Mesothelial cell of epicardium (in vitro differentiated cells): ENCODE measurements at places on chromosomes 12 and 14. TPM values are rescaled to one million over a fixed set of nuclear protein-coding genes. Genes with fewer than 3 reads are reported as not detected.
A peak's percentile ranks its signal among the peaks of the same experiment; 100 is the strongest.

Gene SELPLG
- total RNA-seq = 0.33 to 0.47 TPM in 2 of 3 replicates, not detected in the other

Gene TEDC1
- 13.4 to 14.9 TPM (median 13.6 TPM) in 3 replicates for total RNA-seq

Gene TMEM119
- 37.6 to 43.2 TPM (median 41.2 TPM) in 3 replicates for total RNA-seq

Gene SLC7A8
- 52.5 to 62.3 TPM (median 58.7 TPM) in 3 replicates for total RNA-seq

Gene GLIPR1L2
- total RNA-seq = 0.89 to 1.6 TPM (median 1.4 TPM) in 3 replicates

DNA sequence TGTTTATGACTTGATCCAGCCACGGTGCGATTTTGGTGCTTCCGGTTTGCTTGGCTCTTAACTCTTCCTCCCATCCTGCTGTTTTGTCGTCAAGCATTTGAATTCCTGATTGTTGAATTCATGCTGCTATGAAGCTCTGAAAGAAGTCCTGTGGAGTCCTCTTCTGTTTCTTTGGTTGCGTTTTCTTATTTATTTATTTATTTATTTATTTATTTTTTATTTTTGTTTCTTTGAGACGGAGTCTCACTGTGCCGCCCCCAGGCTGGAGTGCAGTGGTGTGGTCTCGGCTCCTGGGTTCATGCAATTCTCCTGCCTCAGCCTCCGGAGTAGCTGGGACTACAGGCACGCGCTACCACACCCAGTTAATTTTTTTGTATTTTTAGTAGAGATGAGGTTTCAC lies 3.0 kb upstream of the MTA1 start:
- DNase-seq = no peak

DNA sequence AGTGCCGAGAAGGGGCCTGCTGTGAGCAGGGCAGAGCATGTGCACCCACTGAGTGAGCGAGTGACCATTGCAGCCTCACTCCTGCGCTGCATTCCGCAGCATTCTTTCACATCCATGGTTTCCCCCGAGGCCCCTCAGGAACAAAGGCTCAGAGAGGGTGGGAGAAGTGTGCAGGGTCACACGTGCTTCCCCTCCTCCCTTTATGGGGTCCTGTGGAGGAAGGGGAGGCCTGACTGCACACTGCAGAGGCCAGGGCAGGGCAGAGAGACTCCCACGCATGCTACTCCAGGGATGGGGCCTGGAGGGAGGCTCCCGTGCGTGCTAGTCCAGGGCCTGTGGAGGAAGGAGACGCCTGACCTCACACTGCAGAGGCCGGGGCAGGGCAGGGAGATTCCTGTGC lies 63.2 kb downstream of the DIO3 start:
- DNase-seq = peak; percentile 38

DNA sequence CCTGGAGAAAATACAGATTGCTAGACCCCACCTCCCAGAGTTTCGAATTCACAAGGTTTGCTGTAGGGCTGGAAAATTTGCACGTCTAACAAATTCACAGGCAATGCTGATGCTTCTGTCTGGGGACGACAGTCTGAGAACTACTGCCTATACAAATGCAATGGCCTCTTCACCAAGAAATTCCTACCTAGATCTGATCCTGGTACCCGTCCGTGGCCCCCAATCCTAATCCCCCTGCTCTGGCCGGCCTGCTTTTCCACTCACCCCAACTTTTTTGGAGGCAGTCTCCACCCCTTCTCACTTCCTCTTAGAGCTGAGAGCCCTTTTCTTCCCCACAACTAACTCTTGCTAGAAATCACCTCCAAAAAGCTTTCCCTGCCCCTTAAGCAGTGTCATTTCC lies 3.1 kb upstream of the SSH1 start:
- no peak for DNase-seq

DNA sequence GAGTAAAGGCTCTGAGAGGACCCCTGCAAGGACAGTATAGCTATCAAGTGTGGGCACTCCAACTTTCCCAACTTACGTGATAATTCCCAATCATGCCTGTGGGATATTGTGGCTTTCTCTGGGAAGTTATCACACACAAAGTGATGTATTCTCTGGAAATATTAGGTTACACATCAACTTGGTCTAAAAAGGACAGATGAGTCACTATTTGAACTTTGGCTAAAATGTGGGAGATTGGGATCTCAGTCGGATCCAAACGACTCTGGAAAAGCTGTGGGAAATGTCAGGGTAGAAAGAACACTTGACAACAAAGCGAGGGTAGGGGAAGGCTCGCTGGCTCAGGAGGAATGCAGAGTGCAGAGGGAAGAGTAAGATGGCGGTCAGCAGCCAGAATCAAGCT lies 1048.9 kb downstream of the BCL11B start:
- DNase-seq = no peak

- no peak for DNase-seq
Observed at GRCh38 chr12:27657296-27657695, 39.0 kb upstream of the REP15 start.

DNA sequence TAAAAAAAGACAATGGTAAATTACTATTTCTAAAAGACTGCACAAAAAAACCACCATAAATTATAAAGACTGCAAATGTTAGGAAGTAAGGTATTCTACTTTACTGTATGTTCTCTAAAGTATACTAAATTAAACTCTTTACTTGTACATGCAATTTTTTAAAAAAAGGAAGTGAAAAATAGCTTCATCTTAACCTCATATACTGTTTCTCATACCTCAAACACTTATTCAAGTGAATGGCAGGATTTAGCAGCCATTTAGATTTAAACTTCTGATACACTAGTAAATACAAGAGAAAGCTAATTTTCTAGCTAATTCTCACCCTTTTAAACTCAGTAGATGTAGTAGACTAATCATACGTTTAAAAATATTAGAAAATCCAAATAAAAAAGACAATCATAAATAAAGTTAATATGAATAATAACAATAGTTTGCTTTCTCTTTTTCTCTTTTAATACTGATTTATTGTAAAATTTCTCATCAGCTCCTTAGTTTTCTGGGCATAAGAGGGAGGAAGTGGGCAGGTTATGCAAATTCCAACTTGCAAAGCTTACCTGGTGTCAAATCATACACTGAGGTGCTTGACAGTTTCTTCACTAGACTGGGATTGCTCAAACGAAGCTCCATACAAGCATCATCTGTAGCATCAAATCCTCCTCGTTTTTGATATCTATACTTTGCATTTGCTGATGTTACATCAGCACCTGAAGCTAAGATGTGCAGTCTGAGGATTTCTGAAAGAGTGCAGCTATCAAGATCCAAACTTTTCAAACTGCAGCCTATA lies 71.0 kb upstream of the CFL2 start:
- no peak for DNase-seq

DNA sequence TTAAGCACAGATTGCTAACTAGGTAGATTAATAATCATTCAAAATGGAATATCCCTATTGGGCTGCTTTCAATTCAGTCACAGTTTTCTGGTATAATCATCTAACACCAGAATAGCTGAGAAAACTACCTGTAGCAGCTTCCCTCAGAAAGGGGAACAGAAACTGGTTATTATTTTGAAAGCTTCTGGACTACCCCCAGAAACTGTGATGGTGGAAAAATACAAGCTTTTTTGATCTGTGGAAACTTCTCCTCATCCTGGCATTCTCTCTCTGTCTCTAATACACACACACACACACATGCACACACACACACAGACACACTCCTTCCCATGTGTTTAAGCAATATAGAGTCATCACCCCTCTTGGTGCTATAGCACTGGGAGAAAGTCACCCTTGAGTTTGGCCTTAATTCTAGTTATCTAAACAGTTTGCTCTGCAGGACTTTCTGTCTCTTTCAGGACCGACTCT lies 251.5 kb upstream of the LMO3 start:
- no peak for DNase-seq

DNA sequence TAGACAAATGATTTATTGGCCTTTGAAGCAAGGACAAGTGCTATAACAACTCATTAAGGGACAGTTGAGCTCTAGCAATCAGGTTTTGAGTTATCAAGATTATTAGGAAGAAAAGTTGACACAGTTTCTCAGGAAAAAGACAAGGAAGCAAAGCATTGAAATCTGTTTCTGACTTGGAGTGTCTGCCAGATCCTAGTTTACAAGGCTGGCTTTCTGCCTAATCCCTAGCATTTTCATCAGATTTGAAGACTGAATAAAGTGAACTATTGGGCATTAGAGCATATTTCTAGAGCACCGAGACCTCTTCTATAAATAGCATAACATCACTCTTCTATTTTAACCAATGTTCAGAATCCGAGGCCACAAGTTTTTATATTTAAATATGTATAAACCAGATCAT lies 7.0 kb downstream of the SYT1 start:
- DNase-seq = no peak

GRCh38 chr14:32022525-32022924 lies 54.6 kb upstream of the ARHGAP5 start:
- no peak for DNase-seq

GRCh38 chr14:36028218-36028617 lies 148.3 kb downstream of the PTCSC3 start:
- no peak for DNase-seq
